ENCODE measurements at places on chromosomes 12 and 14.
A peak's percentile ranks its signal among the peaks of the same experiment; 100 is the strongest.

DNA sequence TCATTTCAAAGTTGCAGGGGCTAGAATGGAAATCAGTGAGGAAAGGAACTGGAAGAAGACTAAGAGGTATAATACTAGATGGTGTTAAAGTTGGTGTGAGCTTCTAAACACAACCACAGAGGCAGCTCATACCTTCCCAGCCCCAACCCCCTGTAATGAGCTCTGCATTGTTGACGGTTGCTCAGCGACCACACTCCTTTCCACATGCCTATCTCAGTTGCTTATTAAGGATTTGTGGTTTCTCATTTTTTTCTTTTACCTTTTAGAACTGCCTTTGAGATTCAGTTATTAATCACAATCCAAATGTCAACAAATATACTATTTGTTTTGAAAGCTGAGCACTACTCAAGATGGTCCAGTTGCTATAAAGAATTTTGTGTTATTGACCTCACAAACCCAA lies 62.1 kb upstream of the KIF21A start:
- DNase-seq = no peak

- no peak for DNase-seq
Measured at GRCh38 chr12:116434155-116435011, 124.8 kb upstream of the MAP1LC3B2 start.

GRCh38 chr12:16586350-16587109 lies 19.4 kb downstream of the LMO3 start:
- no peak for DNase-seq

DNA sequence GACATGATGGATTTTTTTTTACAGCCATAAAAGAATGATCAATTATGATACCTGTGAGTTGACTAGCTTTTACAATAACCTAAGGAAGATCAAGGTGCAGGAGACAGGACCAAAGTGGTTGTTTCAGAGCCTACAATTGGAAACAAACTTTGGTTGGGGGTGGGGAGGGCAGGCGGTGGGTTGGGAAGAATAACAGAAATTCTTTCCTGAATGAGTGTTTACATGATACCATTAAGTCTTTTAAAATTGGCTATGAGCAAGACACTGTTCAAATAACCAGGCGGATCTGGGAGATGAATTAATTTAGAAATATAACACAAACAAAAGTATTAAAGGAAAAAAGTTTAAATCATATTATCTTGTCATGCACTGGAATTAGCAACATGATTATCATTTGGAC lies 7.2 kb downstream of the NFYB start:
- DNase-seq = no peak

GRCh38 chr12:9951026-9951675 lies 19.0 kb upstream of the CLEC2A start:
- DNase-seq = peak; percentile 68

- DNase-seq = no peak
Measured at GRCh38 chr14:30299915-30300314, 259.0 kb upstream of the G2E3 start.

- DNase-seq = no peak
Measured at GRCh38 chr14:50545618-50546017, 13.2 kb upstream of the MAP4K5 start.

- no peak for DNase-seq
Measured at GRCh38 chr14:25003537-25003936, 46.4 kb downstream of the STXBP6 start.

- DNase-seq = no peak
Measured at GRCh38 chr12:62164036-62164435, 96.2 kb upstream of the USP15 start.

DNA sequence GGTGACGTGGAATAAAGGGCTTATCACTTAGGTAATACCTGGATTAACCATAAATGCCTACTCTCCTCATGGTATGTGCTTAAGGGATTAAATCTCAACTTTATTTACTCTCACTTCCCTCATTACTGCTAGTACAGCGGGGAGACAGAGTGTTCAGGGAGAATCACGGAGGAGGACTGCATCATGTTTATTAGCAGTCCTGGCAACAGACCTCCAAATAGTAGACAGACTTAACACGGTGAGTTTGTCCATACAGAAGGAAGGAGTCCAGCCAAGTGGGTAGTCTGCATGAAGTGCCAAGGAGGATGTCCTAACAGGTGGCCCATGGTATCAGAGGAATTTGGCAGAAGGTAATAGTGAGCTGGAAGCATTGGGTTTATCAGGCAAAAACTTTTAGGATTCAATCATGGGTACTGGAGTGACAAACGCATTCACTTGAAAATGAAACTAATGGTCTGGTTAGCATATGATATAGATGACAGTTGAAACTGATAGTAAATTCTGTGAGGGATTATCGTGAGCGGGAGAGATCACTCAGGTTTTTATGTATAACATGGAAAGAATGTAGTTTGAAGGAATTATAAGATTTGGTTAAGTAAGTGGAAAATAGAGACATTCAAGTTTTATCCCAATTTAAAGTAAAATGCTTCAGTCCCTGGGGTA lies 471.8 kb downstream of the TMEM117 start:
- DNase-seq = no peak

DNA sequence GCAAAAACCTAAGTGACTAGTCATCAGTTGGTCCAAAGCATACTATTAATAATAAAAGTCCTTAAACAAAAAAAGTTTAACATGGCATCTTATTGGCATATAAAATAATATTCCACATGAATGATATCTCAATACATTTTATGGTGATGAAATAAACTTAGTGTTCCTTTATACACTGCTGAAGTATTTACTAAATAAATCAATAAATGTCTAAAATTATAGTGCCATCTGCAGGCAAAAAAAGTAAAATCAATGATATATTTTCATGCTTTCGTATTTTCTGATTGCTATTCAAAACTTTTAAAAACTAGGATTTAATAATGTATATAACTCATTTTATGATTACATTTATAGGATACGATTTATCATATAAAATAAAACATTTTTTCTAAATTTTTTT lies 30.5 kb downstream of the PUS7L start:
- no peak for DNase-seq

DNA sequence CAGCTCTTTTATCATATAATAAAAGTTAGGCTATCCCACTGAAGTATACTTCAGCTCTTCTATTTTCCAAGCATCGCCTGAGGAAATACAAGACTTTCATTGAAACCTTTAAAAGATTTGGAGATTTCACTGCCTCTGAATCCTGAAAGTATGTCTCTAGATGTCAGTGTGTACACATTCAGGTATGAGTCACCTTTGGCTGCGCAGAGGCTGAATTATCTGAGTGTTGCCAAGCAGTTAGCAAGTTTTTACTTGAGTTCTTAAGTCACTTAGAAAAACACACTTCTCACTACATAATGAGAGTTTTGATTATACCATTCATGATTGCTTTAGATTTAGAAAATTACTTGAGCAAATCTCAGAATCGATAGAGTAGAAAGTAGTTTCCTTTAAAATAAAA lies 210.3 kb downstream of the TMTC2 start:
- no peak for DNase-seq

- DNase-seq = no peak
Measured at GRCh38 chr12:26277506-26278246, 82.3 kb downstream of the SSPN start.

DNA sequence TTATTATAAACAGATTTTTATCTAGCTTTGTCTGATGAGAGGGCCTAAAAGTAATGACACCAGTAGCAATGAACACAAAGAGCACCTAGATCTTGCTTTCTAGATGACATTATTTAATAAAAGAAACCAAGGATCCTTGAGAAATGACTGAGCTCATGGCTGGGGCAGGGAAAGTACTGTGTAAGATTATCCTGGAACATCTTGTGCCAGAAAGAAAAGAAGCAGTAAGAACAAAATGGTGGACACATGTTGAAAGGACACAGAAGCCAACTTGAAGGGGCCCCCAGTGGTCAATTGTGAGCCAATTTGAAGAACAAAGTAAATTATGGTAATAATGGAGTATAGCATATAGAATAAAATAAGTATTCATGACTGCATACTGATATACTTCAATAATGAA lies 10.0 kb downstream of the IFNG-AS1 start:
- no peak for DNase-seq

DNA sequence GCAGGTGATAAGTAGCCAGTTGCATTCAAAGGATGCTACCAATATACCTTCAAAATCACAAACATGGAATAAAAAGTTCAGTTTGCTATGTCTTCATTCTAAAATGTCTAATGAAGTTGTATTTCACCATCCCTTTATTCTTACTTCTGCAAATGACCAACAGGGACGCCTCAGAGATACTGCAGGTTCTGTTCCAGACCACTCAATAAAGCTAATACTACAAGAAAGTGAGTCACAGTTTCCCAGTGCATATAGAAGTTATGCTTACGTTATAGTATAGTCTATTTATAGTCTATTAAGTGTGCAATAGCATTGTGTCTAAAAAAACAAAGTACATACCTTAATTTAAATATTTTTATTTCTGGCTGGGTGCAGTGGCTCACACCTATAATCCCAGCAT lies 29.3 kb upstream of the EIF5 start:
- no peak for DNase-seq

GRCh38 chr14:39423793-39424192 lies 8.4 kb downstream of the FBXO33 start:
- no peak for DNase-seq

- no peak for DNase-seq
Measured at GRCh38 chr14:92968291-92969020, 45.5 kb downstream of the CHGA start.

- DNase-seq = no peak
Measured at GRCh38 chr12:40104461-40105264, 1.2 kb downstream of the SLC2A13 start.

- DNase-seq = no peak
Measured at GRCh38 chr12:76588881-76589565, 29.5 kb upstream of the OSBPL8 start.

DNA sequence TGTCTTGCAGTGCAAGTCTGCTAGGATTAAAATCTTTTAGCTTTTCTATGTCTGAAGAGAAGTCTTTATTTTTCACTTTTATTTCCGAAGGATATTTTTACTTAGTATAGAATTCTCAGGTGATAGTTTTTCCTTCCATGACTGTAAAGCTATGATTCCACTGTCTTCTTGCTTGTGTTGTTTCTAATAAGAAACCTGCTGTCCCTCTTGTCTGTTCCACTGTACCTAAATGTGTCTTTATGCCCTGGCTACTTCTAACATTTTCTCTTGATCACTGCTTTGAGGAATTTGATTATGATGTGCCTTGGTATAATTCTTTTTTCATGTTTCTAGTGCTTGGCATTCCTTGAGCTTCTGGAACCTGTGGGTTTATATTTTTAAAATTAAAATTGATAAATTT lies 228.7 kb downstream of the CACNA1C start:
- DNase-seq = no peak
